ENCODE measurements at places on chromosomes 5 and 9.

DNA sequence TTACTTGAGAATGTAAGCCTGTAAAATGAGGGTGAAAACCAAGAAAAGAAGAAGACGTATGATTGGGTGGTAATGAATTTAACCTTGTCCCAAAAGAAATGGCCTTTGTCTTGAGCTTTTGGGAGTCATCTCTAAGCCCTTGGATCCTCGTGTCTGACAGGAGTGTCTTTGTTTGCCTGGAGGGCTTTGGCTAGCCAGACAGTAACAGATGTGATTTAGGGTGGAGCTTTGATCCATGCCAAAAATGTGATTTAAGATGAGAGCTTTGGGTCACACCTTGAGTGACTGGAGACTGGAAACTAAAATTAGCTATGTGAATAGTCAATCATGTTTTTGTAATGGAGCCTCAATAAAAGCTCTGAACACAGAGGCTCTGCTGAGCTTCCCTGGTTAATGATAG is 25.9 kb upstream of the ZFAND5 start:
- no peak for DNase-seq

GRCh38 chr9:71121275-71122021 is at the start of gene TRPM3:
Gene TRPM3, minus strand, starts transcription at chr9:71121621. Its CDS starts 267 bp downstream, at chr9:71121354.
- no peak for DNase-seq

- DNase-seq: no peak
Measured at GRCh38 chr9:136049491-136050265, 45.4 kb downstream of the NACC2 start.

DNA sequence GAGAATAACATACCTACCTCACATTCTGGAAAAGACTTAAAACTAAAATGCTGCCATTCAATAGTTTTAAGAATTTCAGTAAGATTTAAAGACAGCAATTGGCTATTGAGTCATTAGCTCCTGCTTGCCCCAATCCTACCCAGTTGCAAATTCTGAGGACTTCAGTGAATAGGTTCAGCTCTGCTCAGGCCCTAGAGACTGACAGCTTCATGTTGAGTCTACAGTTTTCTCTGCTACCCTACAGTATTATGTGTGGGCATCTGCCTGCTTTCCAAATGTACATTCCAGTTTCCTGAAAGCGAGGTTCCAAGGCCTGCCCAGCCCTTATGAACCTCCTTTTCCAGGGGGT is 61.5 kb downstream of the ARSB start:
- no peak for DNase-seq

DNA sequence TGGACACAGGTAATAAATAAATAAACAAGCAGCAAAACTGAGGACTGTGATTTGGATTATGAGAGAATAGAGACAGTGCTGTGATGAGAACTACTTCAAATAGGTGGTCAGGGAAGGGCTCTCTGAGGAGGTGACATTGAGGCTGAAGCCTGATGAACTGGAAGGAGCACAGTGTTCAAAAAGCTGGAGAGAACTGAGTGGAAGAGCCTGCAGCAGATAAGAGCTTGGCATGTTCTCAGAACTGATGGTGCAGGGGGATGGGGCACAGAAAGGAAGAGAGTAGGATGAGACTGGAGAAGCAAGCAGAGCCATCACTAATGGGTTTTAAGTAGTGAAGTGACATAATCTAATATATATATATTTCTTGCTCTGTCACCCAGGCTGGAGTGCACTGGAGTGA is 11.2 kb upstream of the TPM2 start:
- no peak for DNase-seq

GRCh38 chr9:75451505-75451904 is 363.2 kb downstream of the OSTF1 start:
- DNase-seq: peak; percentile 3

- DNase-seq: no peak
Measured at GRCh38 chr5:41095324-41096101, 24.4 kb upstream of the MROH2B start.

GRCh38 chr5:135095871-135096270 is 61.8 kb upstream of the PITX1 start:
- no peak for DNase-seq

DNA sequence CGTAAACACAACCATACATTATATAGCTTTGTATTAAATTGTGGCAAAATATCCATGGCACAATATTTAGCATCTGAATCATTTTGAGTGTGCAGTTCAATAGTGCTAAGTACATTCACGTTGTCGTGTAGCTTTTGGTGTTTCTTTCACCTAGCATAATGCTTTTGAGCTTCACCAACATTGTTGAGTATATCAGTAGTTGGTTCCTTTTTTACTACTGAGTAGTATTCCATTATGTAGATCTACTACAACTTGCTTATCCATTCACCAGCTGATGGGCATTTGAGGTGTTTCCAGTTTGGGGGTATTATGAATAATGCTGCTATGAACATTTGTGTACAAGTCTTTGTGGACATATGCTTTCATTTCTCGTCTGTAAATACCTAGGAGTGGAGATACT is 27.3 kb upstream of the CTNNAL1 start:
- no peak for DNase-seq

DNA sequence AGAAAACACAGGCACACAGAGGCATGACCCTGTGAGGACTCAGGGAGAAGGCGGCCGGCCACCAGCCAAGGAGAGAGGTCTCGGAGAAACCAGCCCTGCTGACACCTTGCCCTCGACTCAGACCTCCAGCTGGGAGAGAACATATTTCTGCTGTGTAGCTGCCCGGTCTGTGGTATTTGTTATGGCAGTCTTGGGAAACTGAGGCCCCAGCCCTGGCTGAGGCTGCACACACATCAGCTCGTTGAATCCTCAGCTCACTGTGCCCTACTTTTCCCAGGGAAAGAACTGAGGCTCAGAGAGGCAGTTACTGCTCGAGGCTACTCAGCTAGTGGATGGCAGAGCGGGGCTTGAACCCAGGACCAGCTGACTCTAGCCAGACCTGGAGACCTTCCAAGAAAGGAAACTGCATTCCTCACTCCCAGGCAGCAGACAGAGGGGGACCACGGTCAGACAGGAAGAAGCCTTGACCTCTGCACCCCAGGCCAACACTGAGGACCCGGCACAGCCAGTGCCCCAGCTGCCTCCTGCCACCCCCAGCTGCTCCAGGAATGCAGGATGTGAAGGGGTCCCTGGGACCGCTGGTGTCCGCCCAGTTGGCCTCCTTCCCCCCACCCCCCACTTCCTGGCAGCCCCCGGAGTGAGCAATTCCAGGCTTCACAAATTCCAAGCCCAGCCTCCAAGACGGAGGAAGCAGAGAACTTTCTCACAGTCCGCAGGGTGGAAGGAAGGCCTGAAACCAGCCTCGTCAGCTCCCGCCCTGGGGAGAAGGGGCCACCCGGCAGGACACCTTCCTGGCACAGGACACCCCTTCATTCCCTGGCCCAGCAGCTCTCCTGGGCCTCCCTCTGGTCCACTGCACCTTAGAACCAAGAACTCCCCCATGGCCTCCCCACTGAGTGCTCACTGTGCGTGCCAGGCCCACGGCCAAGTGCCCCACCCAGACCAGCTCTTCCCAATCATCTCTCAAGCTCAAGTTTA is 69.9 kb downstream of the LRSAM1 start:
- peak; percentile 96 for DNase-seq

- DNase-seq: no peak
Measured at GRCh38 chr5:80985600-80986228, 25.6 kb downstream of the RASGRF2 start.

- DNase-seq: peak; percentile 45
Measured at GRCh38 chr9:135926402-135927194, 19.3 kb upstream of the CAMSAP1 start.

DNA sequence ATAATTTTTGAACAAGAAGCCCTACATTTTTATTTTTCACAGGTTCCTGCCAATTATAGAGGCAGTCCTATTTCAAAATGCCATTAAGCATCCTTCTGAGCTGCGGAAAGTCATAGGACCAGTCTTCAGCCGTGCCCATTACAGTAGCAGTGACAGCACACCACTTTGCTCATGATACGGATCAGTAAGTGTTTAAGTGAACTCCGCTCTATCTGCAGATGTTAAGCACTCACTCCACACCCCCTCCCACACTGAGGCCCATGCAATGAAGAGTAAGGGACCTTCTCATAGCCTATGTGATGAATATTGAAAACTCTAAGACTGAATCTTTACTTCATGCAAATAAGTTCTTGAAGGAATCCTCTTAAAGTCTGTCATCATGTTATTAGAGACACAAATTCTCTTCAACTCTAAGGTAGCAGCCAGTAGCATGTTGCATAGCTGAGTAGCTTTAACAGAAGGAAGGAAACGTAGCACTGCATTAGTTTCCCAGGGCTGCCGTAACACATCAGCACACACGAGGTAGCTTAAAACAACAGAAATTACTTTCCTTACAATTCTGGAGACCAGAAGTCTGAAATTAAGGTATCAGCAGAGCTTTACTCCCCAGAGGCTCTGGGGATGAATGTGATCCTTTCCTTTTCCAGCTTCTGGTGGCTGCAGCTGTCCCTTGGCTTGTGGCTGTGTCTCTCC is 20.3 kb upstream of the TAF11L2 start:
- DNase-seq: no peak

GRCh38 chr9:136644343-136644592 is 18.4 kb upstream of the EGFL7 start:
- DNase-seq: peak; percentile 59

- DNase-seq: peak; percentile 77
Measured at GRCh38 chr9:128921881-128922763, 1.3 kb downstream of the PHYHD1 start.

GRCh38 chr5:14286574-14287421 is 143.7 kb downstream of the TRIO start:
- no peak for DNase-seq

GRCh38 chr9:111276431-111277128 is 53.4 kb downstream of the OR2K2 start:
- DNase-seq: no peak

- DNase-seq: no peak
Measured at GRCh38 chr5:98933445-98934072, 4.8 kb upstream of the CHD1 start.

- no peak for DNase-seq
Measured at GRCh38 chr9:92917176-92917800, 30.0 kb upstream of the FGD3 start.

- no peak for DNase-seq
Measured at GRCh38 chr9:73229543-73229942, 77.9 kb downstream of the ANXA1 start.

DNA sequence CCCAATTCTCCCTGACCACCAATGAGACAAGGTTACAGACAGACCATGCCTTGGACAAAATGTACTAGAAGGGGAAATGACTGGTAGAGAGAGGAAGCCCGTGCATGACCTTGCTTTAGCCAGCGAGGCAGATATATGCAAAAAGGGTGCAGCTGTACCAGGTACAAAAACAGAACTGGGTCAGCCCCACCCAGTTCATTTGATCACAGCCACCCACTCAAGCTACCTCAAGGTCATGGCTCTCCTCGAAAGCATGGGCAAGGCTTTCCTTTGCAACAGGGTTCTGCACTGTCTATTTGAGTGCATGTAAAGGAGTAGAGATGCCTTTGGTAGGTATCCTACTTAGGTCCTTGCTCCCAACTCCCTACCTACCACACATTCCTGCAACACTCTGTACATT is 33.3 kb downstream of the TLE1 start:
- no peak for DNase-seq

DNA sequence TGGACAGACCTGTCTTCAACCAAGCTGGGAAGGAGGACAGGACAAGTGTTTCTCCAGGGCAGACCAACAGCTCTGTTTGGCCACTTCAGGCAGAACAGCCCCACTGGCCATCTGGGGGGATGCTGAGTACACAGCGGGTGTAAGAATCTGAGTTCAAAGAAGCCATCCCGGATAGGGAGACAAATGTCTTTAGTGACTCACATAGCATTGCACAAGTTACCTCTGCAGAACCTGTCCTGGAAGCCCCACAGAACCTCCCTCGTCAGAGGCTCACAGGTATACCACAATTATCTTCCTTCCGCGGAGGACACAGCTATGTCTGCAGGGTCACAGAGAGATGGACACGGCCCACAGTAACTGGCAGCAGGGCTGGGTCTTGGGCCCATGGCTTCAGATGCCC is 2.0 kb downstream of the OR2V2 start:
- DNase-seq: no peak

GRCh38 chr5:149616727-149617285 is 35.5 kb downstream of the ARHGEF37 start:
- no peak for DNase-seq

DNA sequence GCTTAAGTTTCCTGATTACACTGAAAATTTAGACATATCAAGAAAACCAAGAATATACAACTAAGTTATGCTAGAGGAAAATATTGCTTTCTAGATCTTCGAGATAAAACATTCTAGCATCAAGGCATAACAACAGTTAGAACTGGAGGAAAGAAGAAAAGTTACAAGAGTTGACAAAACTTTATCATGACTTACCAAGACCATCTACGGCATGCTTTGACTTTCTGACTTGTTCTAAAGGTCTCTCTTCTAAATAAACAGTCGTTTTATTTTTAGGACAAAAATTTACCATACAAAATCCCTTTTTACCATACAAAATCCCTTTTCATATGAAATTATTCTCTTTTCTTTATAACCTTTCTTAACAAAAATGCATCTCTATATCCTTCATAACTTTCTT is 1110.1 kb upstream of the CDH10 start:
- DNase-seq: peak; percentile 3

GRCh38 chr9:75683591-75683990 is 206.9 kb upstream of the PCSK5 start:
- peak; percentile 23 for DNase-seq

DNA sequence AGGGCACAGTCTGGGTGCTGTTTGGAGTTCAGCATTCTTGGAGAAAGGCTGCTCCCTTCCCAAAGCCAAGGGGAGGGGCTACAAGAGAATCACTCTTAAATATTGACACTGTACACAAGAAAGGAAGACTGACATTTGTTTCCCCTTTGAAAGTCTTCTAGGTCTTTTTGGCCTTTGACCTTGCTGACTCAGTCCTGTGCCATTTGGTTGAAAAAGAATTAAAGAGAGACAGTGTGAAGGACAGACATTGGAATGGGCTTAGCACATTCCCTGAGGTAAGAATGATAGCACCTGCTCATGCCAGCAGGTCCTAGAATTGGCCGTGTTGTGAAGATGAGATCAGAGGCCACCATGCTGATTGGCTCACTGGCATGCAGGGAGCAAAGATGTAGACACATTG is 271.4 kb upstream of the ZNF608 start:
- DNase-seq: no peak

GRCh38 chr9:2800394-2801179 is 43.3 kb downstream of the PUM3 start:
- no peak for DNase-seq

DNA sequence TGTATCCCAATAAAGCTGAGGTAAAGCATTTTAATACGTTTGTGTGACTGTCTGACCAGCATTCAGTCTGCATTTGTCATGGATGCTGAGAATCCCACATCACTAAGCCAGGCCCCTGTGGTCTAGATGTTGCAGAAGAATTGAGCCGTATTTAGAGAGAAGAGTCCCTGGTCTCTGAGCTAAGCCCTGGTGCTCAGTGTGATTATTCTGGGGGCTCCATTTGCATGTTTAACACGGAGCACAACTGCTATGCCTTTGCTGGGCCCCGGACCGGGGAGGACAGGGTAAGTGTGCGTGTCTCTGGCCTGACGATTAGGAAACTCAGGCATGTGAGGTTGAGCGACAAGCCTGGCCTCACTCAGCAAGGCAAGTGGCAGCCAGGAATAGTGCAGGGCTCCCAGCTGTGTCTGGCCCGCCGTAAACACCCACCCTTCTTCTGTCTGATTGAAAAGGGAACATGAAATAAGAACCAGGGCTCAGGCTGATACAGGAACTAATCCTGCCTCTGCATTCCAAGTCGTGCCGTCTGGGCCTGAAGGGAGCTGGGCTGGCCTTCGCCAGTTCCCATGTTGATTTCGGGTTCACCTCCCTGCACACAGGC is 22.3 kb downstream of the FAM78A start:
- DNase-seq: peak; percentile 71

Measured in fibroblast of skin of right biceps (primary cell).